ENCODE measurements at places on chromosomes 6 and 20. TPM values are rescaled to one million over a fixed set of nuclear protein-coding genes. Genes with fewer than 3 reads are reported as not detected.

The FAM110A gene
- total RNA-seq, result 4.7 TPM

The GTSF1L gene
- total RNA-seq, result not detected

The SCUBE3 gene
- 0.16 TPM for total RNA-seq

The OR2J2 gene
- not detected for total RNA-seq

The ALDH8A1 gene
- total RNA-seq, result 0.32 TPM

The SAPCD1 gene
- not detected for total RNA-seq

The GABRR1 gene
- not detected for total RNA-seq

The RAB44 gene
- 0.13 TPM for total RNA-seq

The RIPOR2 gene
- total RNA-seq, result 1.8 TPM

The RBL1 gene
- total RNA-seq, result 6.7 TPM

The FUT9 gene
- not detected for total RNA-seq

The ARMC12 gene
- total RNA-seq, result 3.9 TPM

The IMPG1 gene
- 0.26 TPM for total RNA-seq

The LY6G6C gene
- total RNA-seq, result not detected

The TRIM38 gene
- total RNA-seq, result 7.5 TPM

The BMP6 gene
- 1.2 TPM for total RNA-seq

The AAR2 gene
- total RNA-seq, result 36.0 TPM

The C6orf15 gene
- not detected for total RNA-seq

The RSPH9 gene
- 0.24 TPM for total RNA-seq

The SLC22A7 gene
- total RNA-seq, result not detected

The TFAP2D gene
- not detected for total RNA-seq

The ARMH2 gene
- not detected for total RNA-seq

The CALHM5 gene
- 2.3 TPM for total RNA-seq

The ROS1 gene
- 1.4 TPM for total RNA-seq

The GPANK1 gene
- total RNA-seq, result 34.9 TPM

The GMNN gene
- total RNA-seq, result 26.9 TPM

The ADGRF5 gene
- total RNA-seq, result 3.2 TPM

The MAPK13 gene
- total RNA-seq, result 5.7 TPM

The SLC12A5 gene
- not detected for total RNA-seq

The SLC35D3 gene
- 0.08 TPM for total RNA-seq

The SGK2 gene
- total RNA-seq, result not detected

The KCNK5 gene
- not detected for total RNA-seq

The FRS3 gene
- 2.1 TPM for total RNA-seq

The ADTRP gene
- total RNA-seq, result 0.26 TPM

The ENPP1 gene
- 3.6 TPM for total RNA-seq

The MRPS18A gene
- 53.0 TPM for total RNA-seq

The STMN3 gene
- total RNA-seq, result 38.9 TPM

The BHLHE23 gene
- total RNA-seq, result not detected

The MYH7B gene
- total RNA-seq, result not detected

The MYT1 gene
- not detected for total RNA-seq

The MYLIP gene
- total RNA-seq, result 2.3 TPM

The DUSP15 gene
- 0.13 TPM for total RNA-seq

The LY6G6D gene
- total RNA-seq, result not detected

The EPPIN gene
- not detected for total RNA-seq

The RIPPLY2 gene
- total RNA-seq, result not detected

The CALHM4 gene
- not detected for total RNA-seq

The DCDC2 gene
- not detected for total RNA-seq

The BPIFB4 gene
- not detected for total RNA-seq

The ENPP4 gene
- 0.39 TPM for total RNA-seq

The ADGRB3 gene
- 0.48 TPM for total RNA-seq
